ENCODE measurements at places on chromosomes 2 and 18. TPM values are rescaled to one million over a fixed set of nuclear protein-coding genes. Genes with fewer than 3 reads are reported as not detected.

Gene LYG1
- 0.43 TPM for total RNA-seq

Gene SP140
- under 0.01 TPM for total RNA-seq

Gene ACVR1
- total RNA-seq, result 23.4 TPM

Gene FBXO15
- 1.1 TPM for total RNA-seq

Gene MTHFD2
- 146 TPM for total RNA-seq

Gene PROKR1
- not detected for total RNA-seq

Gene DPP4
- total RNA-seq, result 251 TPM

Gene RBM43
- total RNA-seq, result 8.8 TPM

Gene YES1
- 68.6 TPM for total RNA-seq

All from smooth muscle cell of bladder (primary cell).